Activated CD4-positive, alpha-beta T cell treated with anti-CD3 and anti-CD28 coated beads, Interleukin-2, Interleukin-6, amounts not matched to agents 100 ng/mL and 50 ng/mL, durations not matched to agents 16 hours and 8 hours (primary cell): ENCODE measurements at places on chromosomes 1 and 21.

DNA sequence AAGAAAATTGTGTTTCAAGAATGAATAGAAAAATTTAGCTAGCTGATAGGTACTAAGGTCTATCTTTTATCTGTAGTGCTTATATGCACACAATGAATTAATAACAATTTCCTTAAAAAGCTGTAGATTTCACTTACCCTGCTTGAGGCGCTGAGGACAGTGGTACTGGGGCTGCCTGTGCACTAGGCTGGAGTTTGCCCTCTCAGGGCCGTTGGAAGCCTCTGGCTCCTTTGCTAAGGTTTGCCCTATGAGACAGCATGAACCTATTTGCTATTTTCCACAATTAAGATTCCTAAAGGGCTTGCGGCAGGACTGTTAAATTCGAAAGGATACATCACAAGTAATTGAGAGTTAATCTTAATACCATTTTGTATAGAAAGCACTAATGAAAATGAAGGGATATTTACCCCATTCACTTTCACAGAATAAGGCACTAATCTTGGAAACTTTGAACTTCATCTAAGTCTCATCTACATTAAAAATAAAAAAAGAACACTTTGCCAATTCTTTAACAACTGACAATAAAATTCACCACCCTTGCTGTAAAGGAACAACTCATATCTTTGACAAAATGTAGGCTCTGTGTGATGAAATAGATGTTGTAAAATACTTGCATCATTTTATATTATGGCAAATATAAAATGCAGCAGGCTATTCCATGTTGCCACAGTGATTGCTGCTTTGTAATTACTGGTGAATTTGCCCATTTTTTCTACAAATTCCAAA, 293.0 kb downstream of the NTNG1 start:
- no peak for DNase-seq

DNA sequence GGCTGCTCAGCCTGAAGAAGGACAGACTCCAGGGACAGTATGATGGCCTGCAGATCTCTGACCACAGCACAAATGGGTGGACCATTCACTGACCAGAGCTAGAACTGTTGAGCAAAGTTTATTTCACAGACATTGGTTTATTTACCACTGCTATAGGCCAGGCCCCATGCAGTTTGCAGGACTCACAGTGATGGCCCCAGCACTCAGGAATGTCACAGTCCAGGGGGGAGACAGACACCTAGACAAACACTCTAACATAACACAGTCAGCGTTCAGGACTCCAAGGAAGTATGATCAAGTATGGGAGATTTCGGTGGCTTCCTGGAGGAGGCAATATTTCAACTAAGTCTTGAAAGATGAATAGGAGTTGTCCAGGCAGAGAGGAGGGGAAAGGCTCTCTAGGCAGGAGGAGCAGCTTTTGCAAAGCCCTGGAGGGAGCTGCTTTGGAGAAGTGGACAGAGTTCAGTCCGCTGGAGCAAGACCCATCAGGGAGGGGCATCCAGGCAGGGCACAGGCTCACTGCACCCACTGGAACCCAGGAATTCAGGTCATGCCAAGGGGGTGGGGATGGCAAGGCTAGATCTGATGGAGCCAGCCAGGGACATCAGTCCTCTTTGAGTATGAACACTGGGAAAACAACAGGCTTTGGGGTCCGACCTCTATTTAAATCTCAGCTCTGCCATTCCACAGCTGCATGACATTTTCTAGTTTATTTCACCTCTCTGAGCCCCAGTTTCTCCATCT, 454.3 kb downstream of the MATN1 start:
- no peak for DNase-seq

DNA sequence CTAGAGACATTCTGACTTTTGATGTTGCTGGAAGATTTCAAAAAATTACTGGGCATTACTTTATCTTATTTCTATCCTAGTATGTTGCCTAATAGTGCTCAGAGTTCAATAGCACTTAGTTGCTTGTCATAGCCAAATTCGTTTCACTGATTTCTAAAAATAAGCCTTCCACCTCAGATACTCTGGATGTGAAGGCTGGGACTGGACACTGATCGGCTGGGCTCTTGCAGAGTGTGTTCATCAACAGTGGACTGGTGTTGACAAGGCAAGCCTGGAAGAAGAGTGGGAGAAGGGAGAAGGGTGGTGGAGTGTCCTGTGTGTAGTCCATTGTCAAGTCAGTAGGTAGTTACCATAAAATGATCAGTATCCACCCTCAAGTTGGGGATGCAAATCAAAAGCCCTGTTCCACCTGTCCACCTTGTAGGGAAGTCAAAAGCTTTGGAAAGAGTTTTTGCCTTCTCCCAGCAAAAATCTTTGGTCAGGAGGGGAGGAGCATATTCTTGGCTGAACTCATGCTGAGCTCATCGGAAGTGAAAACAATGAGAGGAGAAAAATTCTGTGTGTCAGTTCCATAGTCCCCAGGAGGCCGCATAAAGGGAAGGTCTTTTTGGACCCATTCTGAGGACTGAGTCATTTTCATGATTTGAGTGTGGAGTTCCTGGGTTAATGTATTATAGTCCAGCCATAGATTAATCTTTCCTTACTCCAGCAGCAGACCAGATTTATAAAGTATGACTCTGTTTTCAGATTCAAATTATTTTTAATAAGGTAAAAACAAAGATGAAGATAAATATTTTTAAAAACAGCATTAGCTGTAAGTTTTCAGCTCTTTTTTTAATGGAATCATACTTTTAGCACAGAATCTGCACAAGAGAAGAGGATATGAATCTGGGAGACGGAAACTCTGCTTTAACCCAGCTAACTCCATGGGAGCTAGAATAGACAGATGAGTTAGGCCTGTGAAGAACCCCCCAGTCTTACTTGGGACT, 99.5 kb upstream of the BMP8A start:
- DNase-seq, result peak; percentile 59

DNA sequence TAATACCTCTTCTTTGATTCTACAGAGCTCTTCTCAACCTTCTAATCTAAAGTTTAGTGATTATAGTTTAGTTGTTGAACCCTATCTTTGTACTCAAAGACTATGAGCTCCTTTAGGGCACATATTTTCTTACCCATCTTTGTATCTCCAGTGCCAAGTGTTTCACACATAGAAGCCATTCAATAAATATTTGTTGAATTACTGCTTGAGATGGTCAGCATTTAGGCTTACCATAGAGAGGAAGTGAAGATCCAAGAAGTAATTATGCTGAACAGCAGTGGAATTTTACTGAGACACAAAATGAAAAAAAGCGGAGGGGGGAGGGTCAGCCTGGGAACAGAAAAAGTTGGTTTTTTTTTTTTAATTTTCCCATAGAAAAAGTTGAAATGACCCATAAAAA, 21.9 kb downstream of the PIK3R3 start:
- DNase-seq, result no peak

GRCh38 chr21:26834181-26834905, 10.9 kb downstream of the ADAMTS1 start:
- no peak for DNase-seq

- DNase-seq, result peak; percentile 52
Observed at GRCh38 chr1:244796719-244797406, 38.6 kb upstream of the COX20 start.

DNA sequence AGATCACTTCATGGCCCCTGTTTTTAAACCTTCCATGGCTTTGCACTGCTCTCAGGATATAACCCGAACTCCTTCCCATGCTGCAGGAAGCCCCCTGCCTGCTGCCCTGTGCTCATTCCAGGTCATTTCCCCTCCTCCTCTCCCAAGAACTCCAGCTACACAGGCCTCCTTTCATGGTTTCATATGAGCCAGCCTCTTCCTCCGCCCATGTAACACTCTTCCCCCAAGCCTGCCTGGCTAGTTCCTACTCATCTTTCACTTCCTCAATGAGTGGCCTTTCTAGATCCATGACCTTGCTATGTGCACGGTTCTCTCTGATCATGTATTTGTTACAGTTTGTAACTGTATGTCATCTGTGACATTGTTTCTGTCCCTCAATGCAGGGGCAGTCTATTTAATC, 3.1 kb upstream of the NCF2 start:
- DNase-seq, result no peak

- DNase-seq, result no peak
Observed at GRCh38 chr1:168480997-168481396, 62.8 kb downstream of the XCL2 start.

DNA sequence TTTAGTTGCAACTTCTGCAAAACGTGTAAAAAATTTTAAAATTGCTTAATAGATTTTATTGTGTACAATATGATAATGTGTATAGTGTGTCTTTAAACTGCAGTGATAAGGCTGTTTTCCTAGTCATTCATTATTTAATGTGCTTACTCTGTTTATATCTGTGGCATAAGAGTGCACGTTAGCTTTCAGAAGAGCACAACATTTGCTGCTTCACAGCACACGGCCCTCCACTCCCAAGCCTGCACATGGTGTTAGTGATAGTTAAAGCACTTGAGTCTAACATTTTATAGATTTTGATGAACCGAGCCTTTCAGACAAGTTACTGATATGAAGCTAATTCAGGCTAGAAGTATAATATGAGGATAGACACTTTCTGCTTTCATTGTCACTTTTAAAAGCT, 120.6 kb downstream of the ADGRL2 start:
- DNase-seq, result no peak

GRCh38 chr1:200279810-200280411, 129.9 kb downstream of the ZNF281 start:
- peak; percentile 38 for DNase-seq

DNA sequence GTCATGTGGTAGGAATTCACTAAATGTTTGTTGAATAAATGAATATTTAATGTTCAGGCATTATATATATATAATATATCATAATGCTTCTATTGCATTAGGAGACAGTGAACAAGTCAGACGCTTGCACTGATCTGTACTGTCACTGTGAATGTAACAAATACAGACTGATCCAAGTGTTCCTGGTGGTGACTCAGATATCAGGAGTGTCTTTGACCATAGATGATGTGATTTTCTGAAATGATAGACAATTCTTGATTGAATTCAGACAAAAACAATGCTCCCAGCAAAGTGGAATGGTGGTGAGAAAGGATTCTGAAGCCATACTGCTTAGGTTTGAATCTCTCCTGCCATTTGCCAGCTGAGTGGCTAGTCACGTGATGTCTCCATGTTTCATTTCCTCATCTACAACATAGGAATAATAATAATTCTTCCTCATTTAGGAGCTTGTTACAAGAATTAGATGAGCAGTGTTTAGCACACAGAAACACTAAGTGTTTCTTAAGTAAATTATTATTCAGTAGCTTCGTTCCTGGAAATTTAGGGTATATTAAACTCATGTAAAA, 71.0 kb downstream of the OLFML2B start:
- DNase-seq, result no peak

- no peak for DNase-seq
Observed at GRCh38 chr21:37458669-37459276, 92.2 kb downstream of the DYRK1A start.

- no peak for DNase-seq
Observed at GRCh38 chr1:222629921-222630535, 12.1 kb downstream of the MIA3 start.

GRCh38 chr1:31371121-31371959, 1.5 kb downstream of the FABP3 start:
- DNase-seq, result no peak

GRCh38 chr1:117150316-117150715, 28.8 kb upstream of the TRIM45 start:
- DNase-seq, result no peak

DNA sequence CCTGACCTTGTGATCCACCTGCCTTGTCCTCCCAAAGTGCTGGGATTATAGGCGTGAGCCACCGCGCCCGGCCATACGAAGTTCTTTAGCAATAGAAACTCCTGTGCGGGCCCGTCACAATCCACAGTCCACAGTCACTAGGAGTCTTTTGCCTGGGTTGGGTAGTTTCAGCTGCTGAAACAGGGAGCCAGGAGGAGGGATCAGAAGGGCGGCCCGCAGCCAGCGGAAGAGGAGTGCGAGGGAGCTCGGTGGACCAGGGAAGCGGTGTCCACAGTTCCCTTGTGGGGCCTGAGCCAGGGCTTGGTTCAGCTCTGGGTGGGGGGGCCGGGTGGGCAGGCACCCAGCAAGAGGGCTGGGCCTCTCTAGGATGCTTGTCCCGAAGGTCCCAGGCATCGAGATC, 17.9 kb upstream of the HSPG2 start:
- DNase-seq, result no peak

DNA sequence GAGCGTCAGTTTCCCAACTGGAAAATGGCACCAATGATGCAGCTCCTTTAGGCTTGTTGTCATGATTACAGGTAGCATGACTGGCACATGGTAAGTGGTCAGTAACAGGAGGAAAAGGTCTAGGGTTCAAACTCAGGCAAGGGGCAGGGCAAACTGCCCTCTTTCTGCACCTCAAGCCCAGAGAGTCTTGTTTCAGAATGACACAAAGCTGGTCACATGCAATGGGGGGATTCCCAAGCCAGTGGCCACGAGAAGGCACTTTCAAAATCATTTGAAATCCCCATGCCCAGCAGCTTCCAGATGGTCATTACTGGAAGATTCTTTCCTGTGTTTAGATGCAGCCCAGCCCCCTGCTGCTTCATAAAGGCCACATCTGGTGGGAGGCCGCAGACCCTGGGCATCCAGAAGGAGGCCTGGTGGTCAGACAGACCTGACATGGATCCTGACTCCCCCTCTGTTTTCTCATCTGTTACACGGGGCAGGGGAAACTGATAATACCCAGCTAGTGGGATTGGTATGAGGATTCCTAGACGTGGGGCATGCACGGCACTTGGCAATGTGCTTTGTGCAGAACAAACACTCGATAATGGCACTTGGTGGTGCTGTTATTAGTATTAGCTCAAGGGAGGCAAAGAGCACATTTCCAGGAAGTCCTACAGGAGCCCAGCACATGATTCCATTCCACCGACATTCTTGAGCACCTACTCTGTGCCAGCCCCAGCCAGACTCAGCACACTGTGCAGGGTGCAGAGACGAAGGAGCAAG, 6.9 kb upstream of the PLA2G2D start:
- DNase-seq, result peak; percentile 35

- no peak for DNase-seq
Observed at GRCh38 chr1:28437264-28437923, 67.9 kb downstream of the PHACTR4 start.

GRCh38 chr1:82598812-82599211, 798.1 kb downstream of the ADGRL2 start:
- DNase-seq, result no peak

DNA sequence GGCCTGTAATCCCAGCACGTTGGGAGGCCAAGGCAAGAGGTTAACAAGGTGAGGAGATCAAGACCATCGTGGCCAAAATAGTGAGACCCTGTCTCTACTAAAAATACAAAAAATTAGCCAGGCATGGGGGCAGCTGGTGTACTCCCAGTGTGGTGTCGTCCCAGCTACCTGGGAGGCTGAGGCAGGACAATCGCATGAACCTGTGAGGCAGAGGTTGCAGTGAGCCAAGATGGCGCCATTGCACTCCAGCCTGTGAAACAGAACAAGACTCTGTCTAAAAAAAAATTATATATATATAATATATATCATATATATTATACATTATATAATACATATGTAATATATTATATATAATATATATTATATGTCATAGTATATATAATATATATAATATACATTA, 249.2 kb upstream of the TPTE start:
- DNase-seq, result no peak
